ENCODE measurements at places on chromosomes 3 and 15. TPM values are rescaled to one million over a fixed set of nuclear protein-coding genes. Genes with fewer than 3 reads are reported as not detected.

AHSG gene
- 0.20 TPM for total RNA-seq

GPR156 gene
- total RNA-seq, result 0.15 TPM

NAALADL2 gene
- total RNA-seq, result 9.6 TPM

DUOXA2 gene
- not detected for total RNA-seq

FAH gene
- 21.1 TPM for total RNA-seq

DNA sequence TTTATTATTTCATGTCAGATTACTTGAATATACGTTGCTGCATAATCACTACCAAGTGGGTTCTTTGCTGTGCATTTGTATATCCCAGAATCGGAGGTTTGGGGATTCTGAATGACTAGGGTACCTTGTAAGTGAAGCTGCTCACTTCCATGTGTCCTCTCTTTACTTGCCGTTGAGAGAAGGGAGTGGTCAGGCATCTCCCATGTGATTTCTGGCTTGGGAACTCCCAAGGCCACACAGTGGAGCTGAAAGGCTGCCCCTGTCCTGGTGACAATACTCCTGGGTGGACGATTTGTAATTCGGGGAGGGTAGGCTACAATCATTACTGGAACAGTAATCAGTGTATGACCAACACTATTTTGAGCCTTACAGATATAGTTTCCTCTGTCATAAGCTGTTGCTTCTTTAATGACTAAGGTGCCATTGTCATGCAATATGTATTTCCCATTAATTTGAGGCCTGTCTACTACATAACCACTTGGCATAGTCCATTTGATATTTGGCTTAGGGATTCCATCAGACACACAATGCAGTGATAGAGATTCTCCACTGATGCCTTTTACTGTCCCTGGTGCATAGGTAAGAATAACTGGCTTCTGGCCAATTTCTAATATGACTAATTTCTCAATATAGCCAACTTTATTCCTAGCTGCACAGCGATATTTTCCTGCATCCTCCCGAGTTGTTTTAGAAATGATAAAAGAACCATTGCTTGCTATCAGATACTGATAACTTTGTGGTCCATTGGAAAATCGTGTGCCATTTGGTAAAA, 24.0 kb downstream of the IGSF10 start:
- DNase-seq, result no peak

GRCh38 chr3:16740515-16740914, 135.3 kb upstream of the DAZL start:
- DNase-seq, result no peak

INKA1 gene
- total RNA-seq, result 6.4 TPM

DNA sequence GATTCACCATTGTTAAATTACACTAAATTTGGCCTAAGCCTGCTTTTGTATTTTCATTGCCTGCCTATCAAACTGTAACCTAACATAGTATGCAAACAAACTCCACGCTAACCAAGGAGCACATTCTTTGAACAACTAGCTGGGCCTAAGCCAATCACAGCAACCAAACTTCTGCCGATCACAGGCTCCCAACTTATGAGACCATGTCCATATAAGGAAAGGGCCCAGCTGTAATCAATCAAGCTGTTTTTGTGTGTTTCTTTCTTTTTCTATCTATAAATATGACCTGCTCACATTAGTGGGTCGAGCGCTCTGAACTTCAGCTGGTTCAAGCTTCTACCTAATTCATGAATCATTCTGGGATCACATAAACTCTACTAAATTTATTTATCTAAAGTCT, 473.6 kb downstream of the SI start:
- DNase-seq, result no peak

GRCh38 chr15:64739577-64740143, 35.7 kb downstream of the RBPMS2 start:
- DNase-seq, result no peak

CIP2A gene
- 2.5 TPM for total RNA-seq

VPS8 gene
- 25.4 TPM for total RNA-seq

DNA sequence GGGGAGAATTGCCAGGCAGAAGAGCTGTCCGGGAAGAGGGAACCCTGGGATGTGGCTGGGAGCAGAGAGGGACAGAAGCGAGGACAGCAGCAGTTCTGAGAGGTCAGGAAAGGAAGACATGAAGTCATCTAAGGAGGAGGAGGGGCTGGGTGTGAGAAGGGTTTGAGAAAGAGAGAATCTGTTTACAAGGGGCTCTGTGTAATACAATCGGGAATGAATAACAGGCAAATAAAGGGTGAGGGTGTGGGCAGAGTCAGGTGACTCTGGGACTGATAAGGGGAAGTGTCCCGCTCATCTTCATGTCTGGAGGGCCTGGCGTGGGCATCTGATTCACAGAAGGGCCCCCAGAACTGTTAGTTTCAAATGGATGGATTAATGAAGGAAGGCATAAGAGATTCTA, 191.3 kb downstream of the XXYLT1 start:
- peak; percentile 22 for DNase-seq

DNA sequence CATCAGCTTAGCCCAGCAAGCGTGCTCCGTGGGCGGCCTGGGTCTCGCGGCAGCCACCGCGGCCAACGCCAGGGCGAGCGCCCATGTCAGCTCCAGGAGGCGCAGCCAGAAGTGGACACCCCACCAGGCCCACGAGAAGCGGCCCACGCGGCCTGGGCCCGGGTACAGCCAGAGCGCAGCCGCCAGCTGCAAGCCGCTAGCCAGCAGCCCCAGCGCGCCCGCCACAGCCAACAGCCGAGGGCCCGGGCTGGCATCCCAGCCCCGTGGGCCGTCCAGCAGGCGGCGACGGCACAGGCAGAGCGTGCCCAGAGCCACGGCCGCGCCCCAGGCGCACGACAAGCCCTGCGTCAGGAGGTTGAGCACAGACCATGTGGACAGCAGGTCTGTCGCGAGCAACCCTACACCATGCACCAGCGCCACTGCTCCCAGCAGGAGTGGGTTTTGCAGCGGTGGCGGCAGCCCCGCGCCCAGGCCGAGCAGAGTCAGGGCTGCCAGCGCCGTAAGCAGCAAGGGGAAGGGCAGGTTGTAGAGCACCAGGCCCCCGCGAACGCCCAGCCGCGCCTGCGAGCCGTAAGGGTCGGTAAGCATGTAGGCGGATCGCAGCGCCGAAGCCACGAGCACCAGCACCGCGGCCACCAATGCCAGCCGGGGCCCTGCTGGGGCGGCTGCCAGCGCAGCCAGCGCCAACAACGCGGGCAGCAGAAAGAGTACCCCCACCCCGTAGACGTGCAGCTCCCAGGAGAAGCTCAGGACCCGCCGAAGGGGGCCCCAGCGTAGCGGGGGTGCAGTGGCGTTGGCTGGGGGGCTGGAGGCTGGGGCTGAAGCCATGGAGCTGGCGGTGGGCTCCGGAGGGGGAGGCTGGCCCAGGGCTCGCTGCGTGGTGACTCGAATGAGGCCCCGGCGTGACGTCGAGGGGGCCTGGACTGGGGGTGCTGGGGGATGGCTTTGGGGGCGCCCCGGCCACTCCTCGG, 4.9 kb downstream of the PRRT3 start:
- DNase-seq, result peak; percentile 90

GRCh38 chr15:63519548-63520178, 15.3 kb downstream of the USP3 start:
- DNase-seq, result no peak

FANCD2OS gene
- total RNA-seq, result not detected

IGDCC3 gene
- total RNA-seq, result 0.09 TPM

CHRNA3 gene
- total RNA-seq, result 0.86 TPM

GRCh38 chr3:14869917-14870782, 51.4 kb downstream of the FGD5 start:
- no peak for DNase-seq

DNA sequence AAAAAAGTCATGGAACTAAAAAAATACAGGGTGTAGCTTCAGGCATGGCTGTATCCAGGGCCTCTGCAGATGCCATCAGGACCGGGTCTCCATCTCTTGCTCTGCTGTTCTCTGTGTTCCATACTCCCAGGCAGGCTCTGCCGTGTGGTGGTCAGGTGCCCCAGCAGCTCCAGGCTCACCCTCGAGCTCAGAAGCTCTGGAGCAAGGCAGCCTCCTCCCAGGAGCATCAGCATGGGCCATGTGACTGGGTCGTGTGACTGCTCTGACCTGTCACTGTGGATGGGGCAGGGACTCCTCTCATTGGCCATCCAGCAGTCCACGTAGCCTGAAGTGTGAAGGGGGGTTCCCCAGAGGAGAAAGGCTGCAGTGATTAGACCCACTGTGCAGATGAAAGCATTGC, 8.5 kb downstream of the FBLN2 start:
- peak; percentile 69 for DNase-seq

MAGEF1 gene
- 29.8 TPM for total RNA-seq

GRCh38 chr3:172627057-172627809, 83.6 kb downstream of the NCEH1 start:
- DNase-seq, result no peak

SENP8 gene
- 5.0 TPM for total RNA-seq

DNA sequence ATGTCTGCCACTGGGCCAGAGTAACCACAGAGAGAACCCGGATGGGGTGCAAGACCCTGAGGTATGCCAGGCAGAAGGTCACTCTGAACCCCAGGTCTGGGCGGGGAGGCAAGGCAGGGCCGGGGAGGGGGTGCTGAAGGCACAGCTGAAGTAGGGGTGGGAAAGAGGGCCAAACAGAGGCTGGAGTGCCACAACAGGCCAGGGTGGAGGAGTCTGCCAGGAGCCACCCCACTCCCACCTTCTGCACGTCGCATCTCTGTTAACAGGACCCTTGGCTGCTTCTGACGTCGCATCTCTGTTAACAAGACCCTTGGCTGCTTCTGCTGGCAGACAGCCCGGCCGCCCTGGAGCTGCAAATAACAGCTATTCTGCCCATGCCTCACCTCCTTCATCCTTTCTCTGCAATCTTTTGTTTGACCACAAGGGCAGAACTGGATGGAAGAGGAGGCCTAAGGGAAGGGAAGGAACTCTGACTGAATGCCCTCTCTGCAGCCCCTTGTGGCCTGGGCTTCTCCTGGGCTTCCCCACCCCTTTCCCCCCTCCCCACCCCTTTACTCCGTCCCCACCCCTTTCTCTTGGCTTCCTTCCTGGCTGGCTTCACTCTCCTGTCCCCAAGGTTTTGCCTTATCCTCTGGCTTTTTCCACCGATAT, 20.6 kb upstream of the FBLN2 start:
- peak; percentile 73 for DNase-seq

- DNase-seq, result no peak
Observed at GRCh38 chr15:68228143-68228970, 1.2 kb downstream of the CLN6 start.

DNA sequence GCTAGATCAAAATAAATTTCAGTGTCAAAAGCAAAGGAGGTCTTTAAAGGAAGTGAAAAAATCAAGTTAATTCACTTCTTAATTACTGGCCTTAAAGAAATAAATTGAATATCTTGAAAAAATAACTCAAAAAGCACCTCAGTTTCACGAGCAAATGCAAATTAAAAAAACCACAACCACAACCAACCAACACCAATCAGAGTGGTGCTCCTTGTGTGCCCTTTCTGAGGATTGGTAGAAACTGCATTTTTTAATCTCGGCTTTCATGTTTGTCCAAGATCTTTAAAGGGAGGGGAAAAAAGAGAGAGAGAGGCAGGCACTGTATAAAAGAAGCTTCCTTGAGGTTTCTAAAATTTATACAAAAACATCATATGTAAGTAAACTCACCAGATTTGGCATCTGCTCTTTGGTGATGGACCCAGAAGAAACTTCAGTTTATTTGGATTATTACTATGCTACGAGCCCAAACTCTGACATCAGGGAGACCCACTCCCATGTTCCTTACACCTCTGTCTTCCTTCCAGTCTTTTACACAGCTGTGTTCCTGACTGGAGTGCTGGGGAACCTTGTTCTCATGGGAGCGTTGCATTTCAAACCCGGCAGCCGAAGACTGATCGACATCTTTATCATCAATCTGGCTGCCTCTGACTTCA, at the start of gene GPR15:
Gene GPR15 (plus strand): TSS at position 357 of the 653 bp plus-strand sequence. CDS start 56 bp downstream, at position 413.
- DNase-seq, result no peak

GRCh38 chr3:172213904-172214303, 174.5 kb downstream of the FNDC3B start:
- DNase-seq, result no peak

DNA sequence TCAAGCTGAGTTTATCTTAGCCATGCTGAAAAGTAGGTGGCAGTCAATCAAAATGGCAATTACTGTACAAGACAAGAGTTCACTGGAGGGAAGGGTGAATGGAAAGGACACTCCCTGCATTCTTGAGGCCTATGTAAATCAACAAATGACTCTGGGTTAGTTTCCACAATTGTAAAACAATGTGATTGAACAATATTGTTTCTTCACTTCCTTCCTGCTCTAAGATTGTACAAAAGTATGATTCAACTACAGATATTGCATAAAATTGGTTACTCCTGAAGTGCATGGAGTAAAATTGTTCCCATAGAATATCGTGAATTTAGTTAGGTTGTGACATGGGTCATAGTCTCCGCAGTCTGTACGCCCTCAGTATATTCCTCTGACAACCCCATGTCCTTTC, 277.6 kb downstream of the LPP start:
- no peak for DNase-seq

GRCh38 chr3:174440253-174440701, 418.9 kb upstream of the NAALADL2 start:
- DNase-seq, result no peak

- no peak for DNase-seq
Observed at GRCh38 chr3:30550246-30550645, 56.2 kb upstream of the TGFBR2 start.

PPP1R14D gene
- not detected for total RNA-seq

SI gene
- total RNA-seq, result not detected

GRCh38 chr15:90581771-90582352, 52.1 kb downstream of the CRTC3 start:
- DNase-seq, result no peak

DNA sequence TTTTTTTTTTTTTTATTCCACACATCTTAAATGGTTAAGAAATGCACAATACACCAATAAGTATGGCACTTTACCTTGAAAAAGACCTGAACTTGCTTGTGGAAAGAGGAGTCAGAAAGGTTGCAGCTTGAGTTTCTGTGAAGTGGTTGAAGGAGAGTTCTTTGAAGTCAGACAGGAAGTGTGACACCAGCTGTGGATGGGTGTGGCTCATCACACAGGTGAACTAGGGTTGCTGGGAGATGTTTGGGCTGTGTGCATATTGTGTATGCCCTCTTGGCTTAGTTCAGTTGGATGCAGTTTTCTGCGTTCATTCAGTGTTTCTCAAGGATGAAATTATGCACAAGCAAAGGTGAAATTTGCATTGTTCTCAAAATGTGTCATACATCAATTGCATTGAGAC, 6.3 kb downstream of the AEN start:
- no peak for DNase-seq

SNTN gene
- total RNA-seq, result not detected

LSAMP gene
- total RNA-seq, result 6.2 TPM

All from right cardiac atrium (tissue), 5 donors.